ENCODE measurements at places on chromosomes 4 and X.

DNA sequence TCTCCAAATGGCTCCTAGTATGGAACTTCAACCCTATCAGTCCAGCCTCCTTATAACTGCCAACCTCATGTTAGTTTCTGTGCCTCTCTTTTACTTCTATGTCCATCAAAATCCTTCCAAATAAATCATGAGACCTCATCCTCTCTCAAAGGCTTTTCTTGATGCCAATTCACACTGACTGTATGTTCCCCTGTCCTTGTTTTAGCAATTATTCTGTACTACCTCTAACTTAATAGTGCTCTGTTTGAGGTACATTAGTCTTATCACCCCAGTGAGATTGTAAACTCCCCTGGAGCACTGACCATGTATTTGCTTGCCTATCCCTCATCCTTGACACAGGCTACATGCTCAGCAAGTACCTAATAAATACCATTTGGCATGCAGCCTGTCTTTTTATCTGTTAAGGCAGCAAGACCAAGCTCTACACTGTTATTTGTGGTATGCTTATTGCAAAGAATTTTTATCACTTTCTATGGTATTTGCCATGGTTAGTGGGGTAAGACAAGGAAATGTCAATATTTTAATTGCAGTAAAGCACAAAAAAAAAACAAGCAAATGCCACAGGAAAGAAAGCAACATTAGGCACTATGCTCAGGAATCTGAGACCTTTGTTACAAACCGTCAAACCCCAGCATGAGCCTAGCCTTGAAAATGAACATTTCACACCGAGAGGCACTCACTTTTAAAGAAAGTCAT is 119.2 kb downstream of the SMARCA1 start:
- DNase-seq, result peak; percentile 4

DNA sequence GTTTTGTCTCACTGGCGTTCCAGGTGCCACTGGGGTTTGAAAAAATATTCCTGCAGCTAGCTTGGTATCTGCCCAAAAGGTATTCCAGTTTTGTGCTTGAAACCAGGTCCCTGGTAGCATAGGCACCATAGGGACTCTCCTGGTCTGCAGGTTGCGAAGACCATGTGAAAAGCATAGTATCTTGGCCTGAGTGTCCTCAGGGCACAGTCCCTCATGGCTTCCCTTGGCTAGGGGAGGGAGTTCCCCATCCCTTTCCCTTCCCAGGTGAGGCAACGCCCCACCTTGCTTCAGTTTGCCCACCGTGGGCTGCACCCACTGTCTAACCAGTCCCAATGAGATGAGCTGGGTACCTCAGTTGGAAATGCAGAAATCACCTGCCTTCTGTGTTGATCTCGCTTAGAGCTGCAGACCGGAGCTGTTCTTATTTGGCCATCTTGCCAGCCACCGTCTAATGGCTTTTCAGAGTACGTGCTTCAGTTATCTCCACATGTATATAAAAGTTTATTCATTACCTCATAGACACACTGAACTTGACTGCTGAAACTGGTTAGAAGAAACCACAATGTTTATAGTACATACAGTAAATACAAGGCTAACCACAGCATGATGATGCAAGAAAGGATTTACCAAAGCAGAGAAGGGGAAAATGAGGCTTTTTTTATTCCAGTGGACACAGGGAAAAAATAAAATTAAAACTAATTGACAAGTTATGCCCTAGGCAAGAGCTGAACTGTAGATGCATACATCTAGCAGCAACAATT is 10.6 kb downstream of the PBDC1 start:
- peak; percentile 43 for DNase-seq

- no peak for DNase-seq
Measured at GRCh38 chr4:149741186-149741831, 74.3 kb downstream of the IQCM start.

DNA sequence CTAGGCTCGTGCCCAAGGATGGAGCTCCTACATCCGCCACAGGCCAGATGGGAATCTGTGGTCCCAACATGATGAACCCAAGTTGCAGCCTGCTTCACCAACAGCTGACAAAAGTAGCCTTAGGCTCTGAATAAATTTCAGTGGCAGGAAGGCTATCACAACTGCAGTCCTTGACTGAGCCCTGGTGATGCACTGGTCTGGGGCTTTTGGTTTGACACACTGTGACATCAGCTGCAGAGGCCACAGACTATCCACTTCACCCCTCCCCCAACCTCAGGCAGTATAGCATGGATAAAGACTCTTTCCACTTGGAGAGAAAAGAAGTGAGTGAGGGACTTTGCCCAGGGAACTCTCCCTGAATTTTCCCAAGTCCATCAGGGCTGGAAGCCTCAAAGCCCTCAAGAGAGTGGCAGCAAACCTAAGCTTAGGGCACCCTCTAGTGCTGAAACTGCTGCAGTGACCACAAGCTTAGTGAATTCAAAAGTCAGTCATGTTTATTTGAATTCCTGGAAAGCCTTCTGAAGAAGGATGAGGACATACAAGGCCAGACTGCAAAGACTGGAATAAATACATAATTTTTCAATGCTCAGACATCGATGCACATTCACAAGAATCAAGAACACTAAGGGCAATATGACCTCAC is 135.0 kb upstream of the TENT5D start:
- DNase-seq, result peak; percentile 3

DNA sequence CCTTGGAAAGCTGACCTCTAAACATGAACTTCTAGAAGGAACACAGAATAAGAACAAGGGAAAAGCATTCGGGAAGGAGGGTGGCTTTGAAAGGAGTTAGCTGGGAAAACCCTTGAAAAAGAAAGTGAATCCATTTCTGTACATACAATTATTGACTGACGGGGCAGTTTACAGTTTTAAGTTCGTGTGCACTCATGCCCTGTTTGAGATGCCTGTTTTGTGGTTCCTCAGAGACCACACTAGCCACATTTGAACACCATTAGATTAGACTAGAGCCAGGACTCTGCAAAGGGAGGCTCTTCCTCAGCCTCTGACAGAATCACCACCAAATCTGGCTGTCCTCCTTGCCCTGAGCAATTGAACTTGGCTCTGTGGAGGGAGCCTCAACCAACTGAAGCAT is 158.3 kb downstream of the PALLD start:
- DNase-seq, result no peak

GRCh38 chr4:152970102-152970820 is 34.1 kb downstream of the FHDC1 start:
- peak; percentile 88 for DNase-seq

- DNase-seq, result no peak
Measured at GRCh38 chr4:4666187-4666586, 124.3 kb upstream of the STX18 start.

- DNase-seq, result no peak
Measured at GRCh38 chrX:69145714-69146113, 19.5 kb downstream of the PJA1 start.

- peak; percentile 51 for DNase-seq
Measured at GRCh38 chr4:113560579-113560978, 201.0 kb downstream of the CAMK2D start.

DNA sequence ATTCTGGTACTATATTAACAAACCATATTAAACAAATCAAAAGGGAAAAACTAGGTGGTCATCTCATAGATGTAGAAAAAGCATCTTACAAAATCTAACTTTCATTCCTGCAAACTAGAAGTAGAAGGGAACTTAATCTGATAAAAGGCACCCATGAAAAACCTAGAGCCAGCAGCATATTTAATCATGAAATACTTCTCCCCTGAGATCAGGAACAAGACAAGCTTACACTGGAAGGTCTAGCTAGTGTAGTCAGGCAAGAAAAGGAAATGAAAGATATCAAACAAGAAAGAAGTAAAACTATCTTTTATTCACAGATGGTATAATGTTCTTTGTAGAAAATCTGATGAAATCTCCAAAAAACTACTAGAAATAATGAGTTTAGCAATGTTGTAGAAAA is 41.2 kb downstream of the ATP10D start:
- DNase-seq, result peak; percentile 34

DNA sequence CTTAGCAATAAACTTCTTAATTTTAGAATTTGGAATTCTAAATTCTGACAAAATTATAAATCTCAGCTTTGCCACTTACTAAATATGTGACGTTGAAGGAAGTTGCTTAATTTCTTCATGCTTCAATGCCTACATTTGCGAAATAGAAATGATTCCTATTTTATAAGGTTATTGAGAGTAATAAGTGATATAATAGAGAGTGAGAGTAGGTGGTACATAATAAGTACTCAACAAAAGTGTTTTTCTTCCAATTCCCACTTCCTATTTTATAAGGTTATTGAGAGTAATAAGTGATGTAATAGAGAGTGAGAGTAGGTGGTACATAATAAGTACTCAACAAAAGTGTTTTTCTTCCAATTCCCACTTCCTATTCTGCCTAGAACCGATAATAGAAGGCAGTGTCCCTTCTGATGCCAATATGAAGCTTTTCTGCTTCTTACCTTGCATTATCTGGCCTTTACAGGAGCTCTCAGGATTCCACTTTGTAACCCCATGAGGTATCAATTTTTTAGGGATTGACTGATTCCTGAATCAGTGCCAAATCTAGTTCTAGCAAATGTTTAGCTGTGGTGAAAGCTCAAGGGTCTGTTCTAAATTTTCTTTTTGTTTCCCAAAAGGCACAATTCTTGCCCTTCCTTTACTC is 31.4 kb downstream of the VSIG4 start:
- DNase-seq, result no peak

DNA sequence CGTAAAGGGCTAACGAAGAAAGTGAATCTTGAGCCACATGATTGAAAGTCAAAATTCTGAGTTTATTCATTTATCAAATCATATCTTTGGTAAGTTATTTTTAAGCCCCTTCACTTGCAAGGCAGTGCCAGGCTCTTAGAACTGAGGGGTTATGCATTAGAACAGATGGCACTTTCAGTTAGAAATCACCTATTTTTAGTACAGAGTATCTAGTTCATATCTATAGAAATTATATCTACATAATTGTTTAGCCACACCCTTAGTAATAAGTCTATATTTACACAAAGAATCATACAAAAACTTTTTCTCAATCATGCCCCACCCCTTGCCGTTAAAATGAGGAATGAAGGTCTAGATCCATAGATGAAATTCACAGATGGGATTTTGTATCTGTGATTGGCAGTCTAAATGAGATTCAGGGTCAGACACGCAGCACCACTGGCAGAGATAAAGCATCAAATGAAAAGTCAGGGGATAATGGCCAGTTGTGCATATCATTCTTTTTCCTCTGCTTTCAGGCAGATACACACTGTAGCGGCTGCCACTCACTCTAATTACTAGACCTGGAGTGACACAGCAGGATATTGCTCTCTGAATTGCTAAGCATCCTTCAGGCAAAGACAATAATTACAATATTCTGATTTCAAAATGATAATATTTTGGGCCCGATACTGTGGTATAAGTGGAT is 440.5 kb downstream of the MAPK10 start:
- DNase-seq, result no peak

- no peak for DNase-seq
Measured at GRCh38 chr4:94575652-94576051, 123.9 kb downstream of the PDLIM5 start.

GRCh38 chr4:139552517-139553307 is 3.3 kb downstream of the SETD7 start:
- peak; percentile 44 for DNase-seq

GRCh38 chr4:41150401-41150800 is 63.9 kb downstream of the APBB2 start:
- no peak for DNase-seq

GRCh38 chrX:24055043-24055356 is 244 bp downstream of the EIF2S3 start:
- no peak for DNase-seq

- no peak for DNase-seq
Measured at GRCh38 chr4:116478343-116478742, 607.0 kb downstream of the TRAM1L1 start.

- DNase-seq, result peak; percentile 74
Measured at GRCh38 chrX:9464435-9465371, at the start of gene TBL1X. TSS of gene TBL1X (plus strand) at chrX:9465058. CDS start at chrX:9653587, 188,529 bp downstream.

- DNase-seq, result peak; percentile 22
Measured at GRCh38 chr4:36317721-36318120, 36.3 kb downstream of the DTHD1 start.

DNA sequence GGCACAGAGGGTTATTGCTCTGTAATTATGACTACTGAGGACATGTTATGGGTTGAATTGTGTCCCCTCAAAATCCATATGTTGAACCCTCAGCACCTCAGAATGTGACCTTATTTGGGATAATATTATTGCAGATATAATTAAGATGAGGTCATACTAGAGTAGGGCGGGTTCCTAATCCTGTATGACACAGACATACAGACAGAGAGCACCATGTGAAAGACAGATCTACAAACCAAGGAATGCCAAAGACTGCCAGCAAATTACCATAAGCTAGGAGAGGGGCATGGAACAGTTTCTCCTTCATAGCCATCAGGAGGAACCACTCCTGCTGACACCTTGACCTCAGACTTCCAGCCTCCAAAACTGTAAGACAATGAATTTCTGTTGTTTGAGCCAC is 115.2 kb upstream of the OTUD4 start:
- peak; percentile 50 for DNase-seq

DNA sequence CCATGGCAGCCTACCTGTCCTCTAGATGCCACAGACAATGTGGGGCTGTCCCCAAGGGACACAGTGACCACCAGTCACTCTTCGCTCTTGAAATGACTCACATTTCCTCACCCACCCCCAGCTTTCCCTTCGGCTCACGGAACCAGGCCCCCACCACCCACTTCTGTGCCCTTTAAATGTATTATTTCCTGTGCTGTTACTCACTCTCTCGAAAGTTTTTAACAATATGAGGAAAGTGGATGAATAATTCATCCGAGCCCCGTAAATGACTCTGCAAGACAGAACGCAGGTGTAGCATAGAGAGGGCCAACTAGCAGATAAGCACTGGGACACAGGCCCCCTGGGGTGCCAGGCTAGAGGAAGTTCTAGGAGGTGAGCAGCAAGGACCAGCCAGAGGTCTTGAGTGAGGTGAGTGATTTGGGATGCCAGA is 179.5 kb upstream of the TBL1X start:
- DNase-seq, result no peak

DNA sequence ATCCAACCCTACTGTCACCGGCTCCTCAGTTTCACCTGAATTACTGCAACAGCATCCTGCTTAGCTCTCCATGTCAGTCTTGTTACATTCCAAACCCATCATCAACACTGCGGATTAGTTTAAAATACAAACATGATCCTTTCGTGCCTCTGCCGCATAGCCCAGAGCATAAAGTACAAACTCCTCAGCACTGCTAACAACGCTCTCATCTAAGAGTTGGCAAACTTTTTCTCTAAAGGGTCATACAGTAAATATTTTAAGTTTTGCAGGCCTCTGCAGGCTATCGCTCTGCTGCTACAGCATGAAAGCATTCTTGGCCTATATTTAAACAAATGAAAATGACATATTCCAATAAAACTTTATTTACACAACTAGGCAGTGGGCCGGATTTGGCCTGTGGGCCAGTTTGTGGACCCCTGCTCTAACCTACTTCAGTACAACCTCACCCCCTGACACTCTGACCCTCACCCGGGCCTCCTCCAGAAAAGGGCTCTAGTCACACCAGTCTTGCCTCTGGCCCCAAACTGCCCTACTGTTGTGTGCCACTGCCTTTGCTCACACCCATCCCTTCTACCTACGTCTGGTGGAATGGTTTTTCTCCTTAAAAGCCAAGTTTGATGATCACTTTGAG is 7.2 kb downstream of the STX18 start:
- no peak for DNase-seq

DNA sequence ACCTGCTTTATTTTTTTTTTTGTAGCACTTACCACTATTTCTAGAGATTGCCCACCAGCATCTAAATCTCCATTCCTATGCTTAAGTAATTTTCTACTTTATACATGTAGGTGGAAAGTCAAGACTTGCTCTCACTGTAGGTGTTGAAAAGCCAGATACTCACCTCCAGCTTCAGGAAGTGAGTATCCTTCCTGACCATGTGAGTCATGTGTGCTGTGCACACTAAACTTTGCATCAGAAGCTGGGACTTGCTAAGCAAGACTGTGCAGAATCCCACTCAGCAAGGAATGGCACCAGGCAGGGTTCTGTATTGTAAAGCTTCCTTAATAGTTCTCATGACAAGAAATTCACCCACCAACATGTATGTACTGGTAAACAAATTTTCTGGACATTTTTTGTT is 151.8 kb downstream of the POU4F2 start:
- DNase-seq, result no peak

Data from fibroblast of skin of scalp (primary cell).